ENCODE measurements at places on chromosomes 3 and 15. TPM values are rescaled to one million over a fixed set of nuclear protein-coding genes. Genes with fewer than 3 reads are reported as not detected.

The SV2B gene
- total RNA-seq: not detected

The APOD gene
- total RNA-seq: not detected

The STAB1 gene
- total RNA-seq: not detected

- no peak for DNase-seq
Observed at GRCh38 chr15:99101501-99101900, 3.4 kb upstream of the SYNM start.

- no peak for DNase-seq
Observed at GRCh38 chr3:1037631-1038030, 55.2 kb upstream of the CNTN6 start.

DNA sequence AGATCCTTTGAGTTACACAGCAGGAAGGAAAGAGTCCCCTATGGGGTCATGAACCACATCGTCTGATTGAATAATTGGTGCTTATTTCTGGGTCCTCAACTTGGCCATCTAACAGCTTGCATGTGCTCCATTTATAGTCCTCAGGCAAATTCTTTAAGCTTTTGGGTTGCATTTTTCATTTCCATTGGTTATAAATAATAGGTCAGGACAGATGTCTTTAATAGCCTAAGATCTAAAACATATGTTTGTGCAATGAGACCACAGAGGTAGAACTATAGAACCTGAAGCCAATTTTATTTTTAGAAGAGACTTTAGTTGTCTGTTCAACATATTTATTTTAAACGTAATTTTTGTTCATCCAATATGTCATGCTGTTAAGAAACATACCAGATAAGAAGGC is 43.2 kb downstream of the CD200R1L start:
- DNase-seq: no peak

GRCh38 chr15:61051569-61052031 is 177.5 kb downstream of the RORA start:
- DNase-seq: peak; percentile 20

- DNase-seq: peak; percentile 69
Observed at GRCh38 chr3:85342915-85343314, 384.1 kb downstream of the CADM2 start.

DNA sequence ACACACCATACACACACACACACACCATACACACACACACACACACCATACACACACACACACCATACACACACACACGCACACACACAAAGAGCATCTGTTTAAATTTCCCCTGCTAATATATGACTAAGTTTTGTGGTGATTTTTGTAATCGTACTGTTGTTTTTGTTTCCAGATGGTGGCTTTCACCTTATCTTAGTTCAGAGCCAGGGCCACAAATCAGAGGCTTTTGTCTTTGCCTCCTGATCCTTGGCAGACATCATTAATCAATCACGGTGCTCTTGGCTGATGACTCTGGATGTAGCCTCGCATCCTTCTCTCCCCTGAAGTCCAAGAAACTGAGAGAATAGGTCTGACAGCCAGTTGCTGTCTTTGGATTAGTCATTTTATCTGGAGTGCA is 52.1 kb downstream of the EDEM1 start:
- peak; percentile 25 for DNase-seq

- peak; percentile 22 for DNase-seq
Observed at GRCh38 chr3:126496894-126497850, 20.4 kb downstream of the UROC1 start.

DNA sequence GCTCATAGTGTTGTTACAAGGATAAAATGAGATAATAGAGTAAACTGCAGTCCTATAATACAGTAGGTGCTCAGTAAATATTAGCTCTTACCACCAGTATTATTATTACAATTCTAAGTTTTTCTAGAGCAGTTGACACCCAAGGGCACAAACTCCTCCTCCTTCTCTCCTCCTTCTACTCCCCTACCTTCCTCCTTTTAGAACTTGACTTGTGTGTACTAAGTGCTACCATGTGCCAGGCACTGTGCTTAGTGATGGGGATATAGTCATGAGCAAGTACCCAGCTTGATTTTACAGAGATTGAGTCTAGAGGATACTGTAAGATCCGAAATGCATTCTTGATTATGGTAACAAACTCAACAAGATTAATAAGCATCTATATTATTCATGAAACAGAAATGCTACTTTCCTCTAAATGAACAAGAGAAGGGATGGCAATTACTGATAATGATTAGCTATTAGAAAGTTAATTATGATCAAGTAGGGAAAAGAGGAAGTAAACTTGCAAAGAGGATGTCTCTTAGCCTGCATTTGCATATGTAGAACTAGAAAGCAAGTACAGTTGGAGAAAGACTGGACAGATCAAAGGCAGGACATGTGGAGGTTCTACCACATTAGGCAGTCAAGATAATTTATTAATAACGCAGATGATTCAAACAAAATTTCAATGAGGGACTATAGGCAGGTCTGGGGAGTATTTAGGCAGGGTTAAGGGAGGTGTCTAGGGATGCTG is 72.3 kb downstream of the CLDN11 start:
- DNase-seq: no peak

- DNase-seq: peak; percentile 46
Observed at GRCh38 chr3:87361956-87362355, 85.6 kb upstream of the POU1F1 start.

GRCh38 chr3:20451170-20451569 is 265.2 kb upstream of the SGO1 start:
- DNase-seq: no peak
